ENCODE measurements at places on chromosomes 7 and 10.

DNA sequence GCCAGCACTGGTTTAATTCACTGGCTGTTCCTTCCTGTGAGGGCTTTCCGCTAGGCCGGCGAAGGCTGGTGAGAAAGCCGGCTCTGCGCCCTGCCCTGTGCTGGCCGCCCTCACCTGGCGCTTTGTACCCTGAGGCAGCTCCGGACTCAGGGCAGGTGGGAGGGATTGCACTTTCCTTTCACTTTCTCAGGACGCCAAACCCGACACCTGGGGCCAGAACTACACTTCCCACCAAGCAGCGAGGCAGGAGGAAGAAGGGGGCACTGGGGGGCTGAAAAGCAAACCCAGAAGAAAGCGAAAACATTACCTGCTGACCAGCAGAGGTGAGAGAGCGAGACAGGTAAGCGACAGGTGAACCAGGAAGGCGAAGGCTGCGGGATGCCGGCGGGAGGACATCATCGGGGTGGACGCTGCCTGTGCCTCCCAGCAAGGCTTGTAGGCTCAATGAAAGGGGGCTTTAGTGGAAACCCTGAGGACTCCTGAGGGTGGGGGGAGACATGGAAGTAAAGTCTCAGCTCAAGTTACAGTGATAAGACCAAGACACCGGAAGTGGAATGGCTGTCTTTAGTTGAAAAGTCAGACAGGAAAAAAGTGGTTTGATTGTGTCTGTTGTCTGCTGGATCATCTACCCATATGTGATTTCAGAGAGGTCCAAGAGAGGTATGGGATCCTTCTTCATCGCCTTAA is at the start of gene RAB19:
Gene RAB19 (plus strand): TSS at position 181 of the 687 bp plus-strand sequence. CDS start 3,589 bp downstream, outside the sequence.
- DNase-seq: no peak

DNA sequence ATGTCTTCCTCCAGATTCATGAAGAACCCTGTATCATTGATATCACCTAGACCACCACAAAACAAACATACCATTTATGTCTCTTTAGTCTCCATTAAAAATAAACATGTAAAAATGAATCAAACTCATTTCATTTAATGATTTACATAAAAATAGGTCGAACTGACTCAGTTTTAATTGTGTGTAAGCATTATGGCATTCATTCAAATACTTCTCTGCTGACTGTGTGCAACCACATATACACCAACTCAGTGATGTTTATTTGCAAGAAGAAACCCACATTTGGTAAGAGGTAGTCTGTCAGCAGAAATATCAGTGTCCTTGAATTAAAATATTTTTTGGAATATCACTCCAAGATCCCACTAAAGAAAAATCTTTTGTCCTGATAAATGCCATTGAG is 30.5 kb downstream of the ABCB1 start:
- DNase-seq: peak; percentile 58

- DNase-seq: no peak
Measured at GRCh38 chr10:78066728-78067430, 33.2 kb downstream of the RPS24 start.

DNA sequence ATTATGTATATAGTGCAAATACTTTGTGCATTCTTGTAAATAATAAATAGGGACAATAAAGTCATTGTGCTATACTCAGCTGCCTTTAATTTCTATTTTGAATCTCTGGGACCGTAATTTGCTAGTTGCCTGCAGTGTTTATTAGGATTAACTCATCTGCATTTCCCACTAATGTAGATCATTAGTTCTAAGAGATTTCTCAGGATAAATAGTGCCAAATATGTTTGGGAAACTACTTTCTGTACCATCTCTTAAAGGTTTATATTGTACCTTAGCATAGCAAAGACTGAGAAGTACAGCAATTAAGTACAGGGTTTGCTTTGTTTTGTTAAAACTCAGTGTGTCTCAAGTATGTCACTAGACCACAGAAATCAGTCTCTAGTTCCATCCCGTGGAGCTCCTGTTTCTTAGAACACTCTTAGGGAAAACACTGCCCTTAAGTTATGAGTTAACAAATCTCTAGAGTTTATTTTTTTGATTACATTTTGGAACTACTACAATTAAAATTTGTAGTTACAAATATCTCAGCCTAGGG is 26.0 kb downstream of the ADD3 start:
- DNase-seq: no peak

DNA sequence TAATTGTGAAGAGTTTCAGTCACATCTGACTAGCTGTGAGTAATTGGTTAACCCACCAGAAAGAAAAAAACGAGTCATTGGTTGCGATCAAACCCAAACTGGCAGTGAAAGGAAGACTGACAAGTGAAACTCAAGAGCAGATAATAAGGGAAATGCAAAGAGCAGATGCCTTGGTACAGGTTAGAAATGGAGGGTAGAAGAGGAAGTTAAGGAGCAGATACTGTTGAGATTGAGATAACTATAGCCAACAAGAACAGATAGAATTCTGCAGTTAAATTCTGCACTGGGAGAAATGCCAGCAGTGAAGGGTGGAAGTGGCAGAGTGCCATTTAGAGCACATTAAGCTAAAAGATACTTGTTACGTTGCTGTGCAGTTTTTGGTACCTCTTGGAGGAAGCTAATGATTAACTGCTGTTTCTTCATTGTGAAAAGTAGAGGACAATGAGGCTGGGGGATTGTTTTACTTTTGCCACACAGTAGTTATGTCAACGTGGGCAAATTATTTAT is 65.8 kb downstream of the CDK13 start:
- no peak for DNase-seq

GRCh38 chr7:155555116-155555695 is 8.8 kb upstream of the CNPY1 start:
- no peak for DNase-seq

DNA sequence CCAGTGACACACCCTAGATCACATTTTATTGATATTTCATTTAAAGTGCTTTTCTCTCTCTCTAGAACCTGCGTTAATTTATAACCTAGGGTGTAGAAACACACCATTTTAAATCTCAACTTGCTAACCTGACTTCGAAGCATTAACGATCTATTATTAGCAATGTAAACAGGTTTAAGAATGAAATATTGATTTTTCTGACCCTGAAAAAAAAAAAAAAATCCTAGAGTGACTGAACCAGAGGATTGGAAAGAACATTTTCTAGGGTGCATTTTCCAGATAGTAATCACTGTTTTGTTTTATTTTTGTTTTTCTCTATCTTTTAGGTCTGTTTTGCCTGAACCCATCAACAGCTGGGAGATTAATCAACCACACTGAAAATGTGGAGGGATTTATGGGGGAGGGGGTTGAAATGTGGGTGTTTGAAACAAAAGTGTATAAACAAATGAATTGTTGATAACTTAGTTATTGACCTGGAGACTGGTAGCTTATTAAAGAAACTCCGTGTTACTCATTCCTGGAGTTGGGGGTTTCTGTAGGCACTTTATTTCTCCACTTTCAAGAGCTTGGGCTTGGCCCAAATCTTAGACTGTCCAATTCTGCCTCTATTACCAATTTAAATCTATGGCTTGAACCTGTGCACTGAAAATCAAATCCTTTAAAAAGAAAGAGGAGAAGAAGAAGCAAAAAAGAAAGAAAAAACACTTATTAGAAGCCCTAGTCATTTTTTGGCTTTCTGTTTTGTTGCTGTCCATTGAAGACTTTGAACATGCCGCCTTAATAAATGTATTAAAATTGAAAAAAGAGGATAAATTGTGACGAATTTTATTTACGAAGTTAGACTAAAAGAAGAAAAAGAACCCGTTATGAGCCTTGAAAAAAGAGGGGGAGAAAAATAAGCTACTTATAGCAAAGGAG is 2.8 kb downstream of the HOXA2 start:
- DNase-seq: no peak

- no peak for DNase-seq
Measured at GRCh38 chr10:24893127-24893526, 59.3 kb downstream of the PRTFDC1 start.

GRCh38 chr7:111677848-111678247 is 115.6 kb upstream of the IMMP2L start:
- no peak for DNase-seq

DNA sequence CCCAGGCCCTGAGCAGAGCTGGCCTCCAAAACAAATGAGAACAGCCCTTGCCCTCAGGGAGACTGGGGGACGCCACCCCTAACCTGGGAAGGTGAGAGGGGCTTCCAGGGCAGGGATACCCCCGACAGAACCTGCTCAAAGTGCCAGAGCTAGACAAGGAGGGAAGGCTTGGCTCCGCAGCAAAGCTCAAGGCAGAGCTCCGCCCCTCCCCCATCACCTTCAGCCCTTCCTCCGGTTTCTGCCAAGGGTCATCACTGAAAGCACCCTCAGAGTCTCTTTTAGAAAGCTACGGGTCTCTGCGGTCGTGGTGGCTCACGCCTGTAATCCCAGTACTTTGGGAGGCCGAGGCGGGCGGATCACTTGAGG is 73.4 kb upstream of the CUX1 start:
- no peak for DNase-seq

DNA sequence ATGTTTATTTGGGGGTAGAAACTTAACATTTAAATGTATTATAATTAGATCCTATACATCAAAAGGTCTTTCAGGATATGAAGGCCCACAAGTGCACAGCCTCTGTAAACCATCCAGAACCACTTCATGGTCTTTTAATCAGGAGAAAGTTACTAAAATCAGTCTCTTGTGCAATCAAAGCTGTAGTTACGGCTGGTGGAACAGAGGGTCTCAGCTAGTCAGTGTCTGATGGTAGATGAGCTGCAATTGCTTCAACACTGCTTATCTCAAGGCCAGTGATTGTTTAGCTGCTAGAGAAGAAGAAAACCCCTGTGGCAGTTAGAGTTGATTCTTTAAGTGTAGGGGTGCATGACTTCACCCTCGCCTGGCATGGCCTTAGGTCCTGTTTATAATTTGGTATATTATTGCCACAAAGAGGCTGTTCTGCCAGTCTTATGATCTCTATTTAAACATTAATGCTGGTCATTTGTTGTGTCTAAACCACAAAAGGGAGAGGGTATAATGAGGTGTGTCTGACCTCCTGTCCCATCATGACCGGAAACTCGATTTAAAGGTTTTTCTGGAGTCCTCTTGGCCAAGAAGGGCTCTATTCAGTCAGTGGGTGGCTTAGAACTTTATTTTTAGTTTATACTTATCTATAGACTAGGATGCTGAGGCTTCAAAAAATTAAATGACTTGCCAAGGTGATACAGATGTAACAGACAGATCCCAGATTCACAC is 21.3 kb downstream of the MSRB2 start:
- no peak for DNase-seq

GRCh38 chr10:36224431-36224985 is 582.4 kb upstream of the FZD8 start:
- DNase-seq: peak; percentile 30

DNA sequence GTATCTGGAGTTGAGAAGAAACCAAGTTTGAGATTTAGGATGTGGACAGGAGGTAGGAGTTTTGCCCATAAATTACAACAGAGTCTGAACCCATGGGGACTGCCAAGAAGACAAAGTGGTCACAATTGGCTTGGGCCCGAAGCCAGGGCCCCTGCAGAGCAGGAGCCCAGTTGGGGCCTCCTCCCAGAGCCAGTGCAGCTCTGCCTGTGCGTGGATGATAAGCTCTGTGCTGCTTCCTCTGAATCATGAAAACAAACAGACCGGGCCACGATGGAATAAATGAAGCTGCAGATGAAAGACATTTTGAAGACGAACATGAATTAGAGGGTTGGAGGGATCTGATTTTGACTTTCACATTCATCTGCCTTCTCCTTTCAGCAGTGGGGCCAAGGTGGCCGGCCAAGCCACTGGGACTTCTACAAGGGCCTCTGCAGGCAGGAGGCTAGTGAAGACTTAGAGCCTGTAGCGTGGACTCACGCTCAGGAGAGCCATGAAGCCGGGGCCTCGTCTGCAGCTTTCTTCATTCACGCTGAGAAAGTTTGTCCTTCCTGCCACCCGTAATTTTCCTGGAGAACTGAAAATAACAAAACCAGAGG is 156.8 kb upstream of the LYZL1 start:
- DNase-seq: peak; percentile 76

- DNase-seq: no peak
Measured at GRCh38 chr7:81790120-81790500, 20.3 kb upstream of the HGF start.

- DNase-seq: no peak
Measured at GRCh38 chr10:62019685-62020359, 118.3 kb downstream of the ARID5B start.

GRCh38 chr7:47889723-47890122 is 58.5 kb downstream of the PKD1L1 start:
- DNase-seq: no peak

DNA sequence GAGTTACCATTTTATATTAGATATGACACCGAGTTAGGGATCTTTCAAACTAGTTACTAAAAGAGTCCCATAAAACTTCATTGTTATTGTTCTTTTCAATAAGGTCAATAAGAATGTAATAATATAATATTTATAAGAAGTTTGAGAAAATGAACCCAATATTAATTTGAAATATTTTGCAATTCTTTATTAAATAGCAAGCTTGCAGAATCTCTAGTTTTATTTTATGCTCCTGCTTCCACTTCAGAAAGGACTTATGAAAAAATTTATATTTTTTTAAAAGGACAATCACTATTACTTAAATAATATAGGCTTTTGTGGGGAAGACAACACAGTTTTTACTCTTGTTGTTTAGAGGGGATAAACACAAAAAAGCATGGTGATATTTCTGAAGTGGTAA is 47.9 kb downstream of the LUC7L2 start:
- no peak for DNase-seq

GRCh38 chr10:48429309-48429708 is 122.8 kb downstream of the MAPK8 start:
- no peak for DNase-seq

- DNase-seq: no peak
Measured at GRCh38 chr10:70905071-70906021, 17.0 kb upstream of the PCBD1 start.

GRCh38 chr10:21888959-21889358 is 114.6 kb downstream of the DNAJC1 start:
- no peak for DNase-seq

DNA sequence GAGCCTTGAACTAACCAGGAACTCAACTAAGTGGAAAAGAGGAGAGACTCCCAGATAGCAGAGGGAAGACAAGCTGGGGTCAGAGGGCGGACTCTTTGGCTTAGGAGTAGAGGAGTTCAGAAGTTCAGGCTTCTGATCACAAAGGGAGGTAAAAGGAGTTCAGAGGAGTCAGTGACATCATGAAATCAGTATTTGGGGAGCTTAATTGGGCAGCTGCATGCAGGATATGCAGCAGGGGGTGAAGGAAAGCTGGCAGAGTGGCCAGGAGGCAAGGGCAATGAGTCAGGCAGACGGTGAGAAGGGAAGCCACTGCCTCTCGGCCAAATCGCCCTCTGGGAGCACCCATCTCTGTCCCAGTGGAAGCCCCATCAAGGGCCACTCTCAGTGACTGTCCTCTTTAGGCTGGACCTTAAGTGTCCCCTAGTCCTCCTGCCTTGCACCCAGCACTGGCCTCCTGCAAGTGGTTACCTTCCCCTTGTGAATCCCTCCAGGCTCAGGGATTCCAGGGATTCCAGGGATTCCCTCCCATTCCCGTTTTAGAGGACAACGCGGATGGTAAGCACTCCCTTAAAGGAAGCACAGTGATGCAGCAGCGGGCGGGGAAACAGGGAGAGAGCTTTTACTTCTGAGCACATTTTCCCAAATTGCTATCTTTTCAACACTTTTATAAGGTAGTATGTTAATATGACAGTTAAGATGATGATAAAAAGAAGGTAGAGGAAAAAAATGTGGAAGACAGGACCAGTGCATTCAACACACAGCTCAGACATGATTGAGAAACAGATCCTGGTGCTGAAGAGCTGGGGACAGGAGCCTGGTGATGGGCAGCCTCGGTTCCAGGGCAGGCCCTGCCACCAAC is 72.6 kb downstream of the KCNMA1 start:
- DNase-seq: peak; percentile 88
